Vagina (tissue), 2 donors: ENCODE measurements at places on chromosomes 4 and X. TPM values are rescaled to one million over a fixed set of nuclear protein-coding genes. Genes with fewer than 3 reads are reported as not detected.

Gene DDIT4L
- total RNA-seq, result 5.4 TPM

- H3K27ac ChIP-seq, result no peak overlapping the region
- no peaks in the 10 kb centered on the region for H3K4me1 ChIP-seq
- no peaks in the 10 kb centered on the region for H3K27me3 ChIP-seq
- H3K36me3 ChIP-seq, result peaks cover 24% of the 10 kb centered on the region
- DNase-seq, result no peak
These were observed 28.8 kb downstream of the PPP2R3B start for GRCh38 chrX:357693-358471.

Gene CT47B1
- total RNA-seq, result not detected

GRCh38 chr4:66045913-66046312 is 375.6 kb upstream of the EPHA5 start:
- DNase-seq, result no peak
- H3K4me3 ChIP-seq, result no peak overlapping the region
- no peaks in the 10 kb centered on the region for H3K4me1 ChIP-seq
- H3K27me3 ChIP-seq, result no peaks in the 10 kb centered on the region
- no peak overlapping the region for H3K27ac ChIP-seq
- no peaks in the 10 kb centered on the region for H3K36me3 ChIP-seq

GRCh38 chr4:93809773-93810172 is 18.8 kb upstream of the ATOH1 start:
- no peak overlapping the region for H3K27ac ChIP-seq
- DNase-seq, result no peak
- H3K36me3 ChIP-seq, result no peaks in the 10 kb centered on the region
- no peak overlapping the region for H3K4me3 ChIP-seq
- H3K27me3 ChIP-seq, result no peaks in the 10 kb centered on the region

GRCh38 chr4:548976-549375 is 27.1 kb downstream of the TMEM271 start:
- no peaks in the 10 kb centered on the region for H3K4me1 ChIP-seq
- no peak overlapping the region for H3K27ac ChIP-seq
- H3K27me3 ChIP-seq, result no peaks in the 10 kb centered on the region
- H3K4me3 ChIP-seq, result no peak overlapping the region
- peak; percentile 20 for DNase-seq

- H3K27ac ChIP-seq, result no peak overlapping the region
- H3K4me1 ChIP-seq, result no peaks in the 10 kb centered on the region
- DNase-seq, result no peak
These were observed 353.0 kb downstream of the FBXO8 start for GRCh38 chr4:173930329-173930967.

Gene OTUD6A
- not detected for total RNA-seq

GRCh38 chr4:169659716-169660670 is 39.6 kb downstream of the CLCN3 start:
- H3K27me3 ChIP-seq, result no peaks in the 10 kb centered on the region
- H3K36me3 ChIP-seq, result no peaks in the 10 kb centered on the region
- H3K4me3 ChIP-seq, result peak overlapping the region; percentile 39
- peak; percentile 96 for DNase-seq
- H3K27ac ChIP-seq, result peak overlapping the region; percentile 79

DNA sequence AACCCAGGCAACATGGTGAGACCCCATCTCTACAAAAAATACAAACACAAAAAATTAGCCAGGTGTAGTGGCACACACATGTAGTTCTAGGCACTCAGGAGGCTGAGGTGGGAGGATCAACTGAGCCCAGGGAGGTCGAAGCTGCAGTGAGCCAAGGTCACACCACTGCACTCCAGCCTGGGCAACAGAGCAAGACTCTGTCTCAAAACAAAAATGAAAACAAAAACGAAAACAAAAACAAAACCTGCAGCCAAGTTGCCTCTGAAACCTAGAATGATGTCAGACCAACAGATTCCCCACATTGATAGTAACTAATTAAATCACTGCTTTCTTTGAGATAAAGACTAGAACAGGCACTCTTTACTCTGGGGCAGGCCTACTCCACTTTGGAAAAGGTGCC is 104.5 kb downstream of the AMELX start:
- no peaks in the 10 kb centered on the region for H3K4me1 ChIP-seq
- no peak overlapping the region for H3K27ac ChIP-seq
- no peaks in the 10 kb centered on the region for H3K27me3 ChIP-seq

DNA sequence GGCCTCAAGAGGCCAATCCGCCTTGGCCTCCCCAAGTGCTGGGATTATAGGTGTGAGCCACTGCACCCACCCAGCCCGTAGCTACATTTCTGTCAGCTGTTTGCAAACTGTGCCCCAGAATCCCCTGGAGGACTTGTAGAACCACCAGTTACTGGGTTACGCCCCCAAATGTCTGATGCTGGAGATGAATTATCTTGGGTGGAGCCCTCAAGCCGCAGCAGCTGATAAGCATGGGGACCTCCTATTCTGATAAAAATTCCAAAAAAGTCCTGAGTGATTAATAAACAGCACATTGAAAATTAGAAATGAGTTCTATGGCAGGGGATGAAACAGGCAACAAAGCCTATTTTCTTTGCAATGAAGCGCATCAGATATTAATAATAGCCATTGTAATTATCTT is 105.0 kb downstream of the PTTG2 start:
- H3K36me3 ChIP-seq, result no peaks in the 10 kb centered on the region
- H3K27ac ChIP-seq, result no peak overlapping the region
- DNase-seq, result no peak
- peaks cover 6% of the 10 kb centered on the region for H3K4me1 ChIP-seq

- no peaks in the 10 kb centered on the region for H3K27me3 ChIP-seq
- H3K4me1 ChIP-seq, result no peaks in the 10 kb centered on the region
- no peak for DNase-seq
These were observed 1.7 kb upstream of the USP27X start for GRCh38 chrX:49877397-49878101.
